ENCODE measurements at places on chromosomes 7 and 10.

DNA sequence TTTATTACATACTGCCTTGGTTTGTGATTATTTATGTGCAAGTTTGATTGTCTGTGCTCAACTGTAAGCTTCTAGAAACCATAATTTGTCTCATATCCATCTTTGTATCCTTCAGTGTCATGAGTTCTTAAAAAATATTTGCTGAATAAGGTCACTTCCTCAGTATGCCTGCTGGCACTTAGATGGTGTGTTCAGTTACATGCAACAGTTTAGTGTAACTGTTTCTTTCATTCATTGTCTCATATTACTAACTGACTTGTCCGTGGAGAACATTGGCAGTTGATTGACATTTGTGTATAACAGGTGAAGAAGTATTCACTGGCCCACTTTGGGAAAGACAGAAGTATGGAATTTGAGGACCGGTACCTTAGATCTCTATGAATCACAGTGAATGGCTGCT, 236.9 kb downstream of the PRKG1 start:
- DNase-seq: no peak

DNA sequence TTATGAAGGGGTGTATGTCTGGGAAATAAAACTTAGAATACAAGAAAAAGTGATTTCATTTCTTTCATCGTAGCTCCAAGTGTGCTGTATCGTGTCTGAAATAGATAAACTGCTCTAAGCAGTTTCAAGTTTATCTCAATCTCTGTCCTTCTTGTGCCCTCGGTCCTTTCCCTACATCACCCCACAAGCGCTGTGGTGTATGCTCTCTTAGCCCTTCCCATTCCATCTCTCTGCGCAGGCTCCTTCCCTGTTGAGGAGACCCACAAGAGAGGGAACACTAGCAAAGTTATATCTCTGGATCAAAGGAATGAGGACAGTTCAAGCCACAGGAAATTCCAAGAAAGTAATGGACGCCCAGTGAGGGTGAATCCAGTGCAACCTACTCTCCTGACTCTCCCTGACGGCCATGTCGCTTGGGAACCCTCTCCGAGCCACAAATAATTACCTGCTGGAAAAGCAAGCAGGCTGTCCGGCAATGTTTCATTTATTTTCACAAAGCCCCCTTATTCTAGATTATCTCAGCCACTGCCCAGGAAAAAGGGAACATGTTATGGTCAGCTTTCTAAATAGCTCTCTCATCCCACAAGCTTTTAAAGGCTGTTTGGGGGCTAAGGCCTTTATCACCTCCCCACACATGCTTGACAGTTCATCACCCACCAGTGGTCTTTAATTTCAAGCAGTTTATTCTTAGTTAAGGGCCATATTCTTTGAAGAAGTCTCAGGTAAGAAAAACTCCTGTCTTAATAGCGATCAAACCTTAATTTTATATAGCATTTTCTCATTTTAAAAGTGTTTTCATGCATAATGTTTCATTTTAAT, 34.8 kb downstream of the LRRC4 start:
- no peak for DNase-seq

DNA sequence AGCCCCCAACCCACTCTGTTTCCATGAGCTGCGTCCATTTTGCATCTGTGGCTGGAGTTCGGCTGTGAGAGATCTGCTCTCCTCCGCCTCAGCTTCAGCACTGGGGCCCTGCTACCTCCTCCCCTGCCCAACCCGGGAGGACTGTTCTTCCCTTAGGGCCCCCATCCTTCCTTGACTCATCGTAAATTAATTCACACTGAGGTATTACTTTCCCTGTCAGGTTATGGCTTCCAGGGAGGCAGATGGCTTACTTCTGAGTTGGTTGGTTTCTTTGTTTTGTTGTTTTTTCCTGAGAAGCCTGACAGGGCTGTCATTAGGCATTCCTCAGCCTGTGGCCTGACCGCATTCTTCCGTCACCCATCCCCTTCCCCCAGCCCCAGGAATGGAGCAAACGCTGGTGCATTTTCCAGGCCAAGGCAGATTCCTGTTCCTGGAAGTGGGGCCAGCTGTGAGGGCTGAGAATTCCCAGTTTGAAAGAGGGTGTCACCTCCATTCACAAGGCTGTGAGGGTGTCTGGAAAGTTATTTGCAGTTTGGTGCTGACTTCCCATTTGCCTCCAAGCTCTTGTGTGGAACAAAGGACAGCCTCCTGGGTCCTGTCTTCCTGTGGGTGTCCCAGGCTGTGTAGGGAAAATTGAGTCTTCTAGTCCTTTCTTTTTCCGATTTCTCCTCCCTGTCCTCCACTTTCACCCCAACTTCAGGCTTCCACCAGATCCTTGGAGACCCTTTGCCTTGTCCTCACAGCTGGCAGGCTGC, 11.7 kb downstream of the CPA5 start:
- no peak for DNase-seq

DNA sequence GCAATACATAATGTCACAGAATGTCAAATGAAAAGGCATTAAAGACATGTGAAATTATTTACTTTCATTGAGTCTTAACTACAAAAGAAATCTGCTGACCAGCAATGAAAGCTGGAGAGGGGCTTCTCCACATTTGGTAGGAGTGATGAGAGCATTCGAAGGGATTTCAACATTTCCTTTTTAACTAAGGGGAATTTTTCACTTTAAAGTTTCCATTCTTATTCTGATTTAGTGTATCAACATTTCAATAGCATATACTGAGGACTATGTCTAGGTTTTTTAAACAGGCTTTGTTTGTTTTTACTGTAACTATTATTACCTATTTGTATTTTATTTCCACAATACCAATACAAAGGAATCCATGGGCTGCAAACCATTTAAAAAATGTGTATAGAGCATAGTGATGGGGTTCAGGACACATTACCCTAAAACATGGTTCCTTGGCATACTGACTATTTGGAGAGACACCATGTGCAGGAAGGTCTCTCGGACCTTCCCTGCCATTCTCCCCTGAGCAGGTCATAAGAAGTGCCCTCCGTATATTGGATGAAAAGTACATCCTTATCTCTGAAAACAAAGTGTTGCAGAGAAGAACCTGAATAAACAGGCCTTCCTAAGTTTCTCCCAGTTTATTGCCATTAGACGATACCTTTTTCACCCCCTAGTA, 278.7 kb downstream of the DOCK4 start:
- no peak for DNase-seq

DNA sequence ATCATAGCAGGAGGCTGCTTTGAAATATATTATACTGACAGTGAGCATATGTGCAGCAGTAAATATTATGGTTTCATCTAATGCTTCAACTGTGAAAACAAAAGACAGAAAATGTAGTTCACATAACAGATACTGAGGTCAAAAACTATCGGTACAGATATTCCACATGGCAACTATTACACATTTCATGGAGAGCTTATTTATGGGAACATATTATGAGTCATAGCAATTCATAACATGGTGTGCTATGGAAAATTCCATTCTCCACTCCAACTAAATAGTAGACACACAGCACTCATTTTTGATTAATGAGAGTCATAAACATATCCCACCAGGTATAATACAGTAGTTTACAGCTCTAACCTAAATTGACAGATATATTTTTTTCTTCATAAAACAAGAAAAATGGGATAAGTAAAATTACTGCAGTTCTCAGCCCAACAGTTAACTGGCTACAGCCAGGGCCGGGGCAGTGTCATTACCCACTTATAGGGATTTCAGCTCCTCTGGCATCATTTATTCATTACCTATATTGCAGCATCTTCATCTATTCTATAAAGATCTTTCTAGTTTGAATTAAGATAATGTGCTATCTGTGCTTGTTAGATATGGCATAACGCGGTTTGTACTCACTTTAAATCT, 475.6 kb upstream of the KLF6 start:
- DNase-seq: no peak

- no peak for DNase-seq
These were observed 332.5 kb downstream of the PTPRN2 start for GRCh38 chr7:158255156-158255555.

DNA sequence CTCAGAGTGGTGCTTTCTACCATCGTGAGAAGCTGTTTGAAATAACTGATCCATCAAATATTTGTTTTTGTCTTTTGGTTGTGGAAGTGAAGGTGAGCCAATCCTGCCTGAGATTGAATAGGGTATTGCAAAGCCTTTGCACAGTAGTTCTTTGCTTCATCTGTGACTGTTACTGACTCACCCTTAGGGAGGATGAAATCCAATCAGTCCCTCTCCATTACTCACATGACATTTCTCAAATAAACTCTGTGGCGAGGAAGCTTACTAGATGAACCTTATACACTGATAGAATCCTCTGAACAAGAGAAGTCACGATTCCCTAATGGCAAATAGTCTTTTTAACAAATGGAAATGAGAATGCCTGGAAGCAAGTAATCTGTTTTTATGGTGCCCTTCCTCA, 31.9 kb downstream of the HEPACAM2 start:
- DNase-seq: no peak

DNA sequence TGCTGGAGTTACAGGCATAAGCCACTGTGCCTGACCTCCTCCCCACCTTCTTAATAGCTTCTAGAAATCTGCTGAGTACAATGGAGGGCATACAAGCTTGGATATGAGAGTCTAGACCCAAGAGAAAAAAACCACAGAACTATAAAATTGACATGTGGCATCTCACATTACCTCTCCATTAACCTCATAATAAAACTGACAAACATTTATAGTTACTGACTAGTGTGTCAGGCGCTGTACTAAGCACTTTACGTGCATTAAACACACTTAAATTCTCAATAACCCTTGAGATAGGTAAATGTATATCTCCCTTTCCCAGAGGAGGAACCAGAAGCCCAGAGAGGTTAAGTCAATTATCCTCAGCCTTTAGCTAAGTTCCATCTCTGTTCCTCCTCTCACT, 300.5 kb upstream of the MYO3A start:
- DNase-seq: no peak

DNA sequence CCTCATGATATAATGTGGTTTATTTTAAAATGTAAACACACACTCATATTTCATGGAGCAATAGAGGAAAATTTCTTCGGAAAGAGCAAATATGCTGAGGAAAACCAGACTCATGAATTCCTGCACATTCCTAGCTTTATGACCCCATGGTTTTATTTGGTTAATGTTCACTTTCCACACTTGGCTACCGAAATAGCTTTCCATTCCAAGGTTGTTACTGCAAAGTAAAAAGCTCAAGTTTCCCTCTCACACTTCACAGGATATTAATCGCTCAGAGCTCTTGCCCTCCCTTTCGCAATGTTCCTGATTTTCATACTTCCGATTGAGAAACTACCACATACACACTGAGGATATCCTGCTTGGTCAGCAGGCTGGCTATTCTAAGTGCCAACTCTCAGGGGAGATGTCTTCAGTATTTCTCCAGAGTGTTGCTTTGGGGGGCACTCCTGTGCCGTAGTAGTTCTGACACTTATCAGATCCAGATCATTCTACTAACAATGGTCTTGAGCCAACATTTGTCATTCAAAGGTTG, 77.5 kb upstream of the STEAP1B start:
- DNase-seq: no peak

Data from T-helper 1 cell (primary cell).